ENCODE measurements at places on chromosomes 12 and 14.

DNA sequence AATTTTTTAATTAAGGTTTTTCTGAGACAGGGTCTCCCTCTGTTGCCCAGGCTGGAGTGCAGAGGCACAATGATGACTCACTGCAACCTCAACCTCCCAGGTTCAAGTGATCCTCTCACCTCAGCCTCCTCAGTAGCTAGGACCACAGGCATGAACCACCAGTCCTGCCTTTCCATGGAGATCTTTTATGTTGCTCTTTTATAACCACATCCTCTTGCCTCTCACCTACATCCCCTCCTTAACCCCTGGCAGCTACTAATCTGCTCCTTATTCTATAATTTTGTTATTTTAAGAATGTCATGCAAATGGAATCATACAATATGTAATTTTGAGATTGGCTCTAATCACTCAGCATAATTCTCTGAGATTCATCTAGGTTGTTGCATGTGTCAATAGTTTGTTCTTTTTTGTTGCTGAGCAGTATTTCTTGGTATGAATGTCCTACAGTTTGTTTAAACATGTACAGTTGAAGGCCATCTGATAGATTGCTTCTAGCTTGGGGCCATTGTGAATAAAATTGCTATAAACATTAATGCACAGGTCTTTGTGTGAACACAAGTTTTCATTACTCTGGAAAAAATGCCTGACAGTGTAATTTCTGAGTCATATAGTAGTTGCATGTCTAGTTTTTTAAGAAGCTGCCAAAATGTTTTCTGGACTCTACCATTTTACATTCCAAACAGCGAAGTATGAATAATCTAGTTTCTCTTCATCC lies 249.2 kb upstream of the AMIGO2 start:
- no peak for DNase-seq

- DNase-seq, result no peak
Observed at GRCh38 chr14:73757876-73758391, 43.8 kb upstream of the PNMA1 start.

DNA sequence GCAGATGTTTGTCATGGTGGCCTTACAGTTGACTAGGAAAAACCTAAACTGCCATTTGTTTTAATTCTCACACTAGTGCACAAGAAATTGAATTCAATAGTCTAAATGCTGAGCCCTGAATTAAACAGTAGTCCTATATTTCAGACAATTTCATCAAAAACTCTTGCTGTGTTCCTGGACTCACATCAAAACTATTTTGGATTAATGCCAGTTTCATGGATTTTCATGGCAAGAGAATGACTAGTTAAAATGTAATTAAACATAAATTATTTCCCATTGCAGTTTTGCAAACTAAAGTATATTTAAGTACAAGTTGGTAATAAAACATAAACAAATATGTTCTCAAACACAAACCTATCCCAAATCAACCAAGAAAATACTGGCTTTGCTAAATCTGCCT lies 468.0 kb upstream of the PRICKLE1 start:
- no peak for DNase-seq

DNA sequence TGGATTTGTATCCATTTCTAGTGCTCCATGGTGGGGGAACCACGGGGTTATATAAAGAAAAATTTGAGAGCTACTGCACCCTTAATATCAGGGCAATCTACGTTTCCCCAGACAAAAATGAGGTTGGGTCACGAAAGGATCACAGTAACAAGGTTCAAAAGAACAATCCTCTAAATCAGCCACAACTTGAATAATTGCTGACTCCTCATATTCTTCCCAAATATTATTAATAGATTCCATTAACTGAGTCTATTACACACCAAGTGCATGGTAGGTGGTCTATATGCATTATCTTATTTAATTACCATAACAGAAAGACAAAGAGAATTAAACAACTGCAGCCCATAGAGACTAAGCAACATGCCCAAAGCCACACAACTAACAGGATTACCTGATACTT lies 438.2 kb downstream of the ETNK1 start:
- no peak for DNase-seq

- no peak for DNase-seq
Observed at GRCh38 chr12:468671-469389, 9.1 kb downstream of the B4GALNT3 start.

GRCh38 chr12:27635349-27635972 lies 60.8 kb upstream of the REP15 start:
- DNase-seq, result no peak

DNA sequence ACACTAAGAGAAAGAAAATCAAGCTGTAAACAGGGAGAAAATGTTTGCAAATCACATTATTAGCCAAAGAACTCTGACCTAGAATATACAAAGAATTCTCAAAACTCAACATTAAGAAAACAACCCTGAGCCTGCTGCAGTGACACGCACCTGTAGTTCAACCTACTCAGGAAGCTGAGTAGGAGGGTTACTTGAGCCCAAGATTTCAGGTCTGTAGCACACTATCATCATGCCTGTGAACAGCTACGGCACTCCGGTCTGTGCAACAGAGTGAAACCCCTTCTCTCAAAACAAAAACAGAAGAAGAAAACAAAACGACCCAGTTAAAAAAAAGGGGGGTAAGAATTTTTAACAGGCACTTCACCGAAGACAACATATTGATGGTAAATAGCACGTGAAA lies 20.8 kb downstream of the SAV1 start:
- no peak for DNase-seq

DNA sequence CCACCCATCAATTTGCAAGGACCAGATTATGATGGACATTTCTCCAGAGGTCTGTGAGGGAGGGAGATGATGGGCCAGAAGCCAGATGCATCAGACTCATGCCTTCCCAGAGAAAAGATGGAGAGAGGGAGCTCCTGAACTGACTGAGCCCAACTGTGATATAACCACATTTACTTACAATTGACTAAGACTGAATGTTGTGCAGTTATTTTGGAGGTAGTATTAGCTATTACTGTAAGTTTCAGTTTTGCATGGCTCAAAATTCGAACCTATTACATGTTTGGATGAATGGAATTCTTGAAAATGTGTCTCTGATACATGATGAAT lies 211.1 kb upstream of the SFSWAP start:
- DNase-seq, result no peak

GRCh38 chr12:58988643-58989344 lies 68.5 kb upstream of the LRIG3 start:
- no peak for DNase-seq

- no peak for DNase-seq
Observed at GRCh38 chr12:69966839-69967238, 141.8 kb downstream of the MYRFL start.

DNA sequence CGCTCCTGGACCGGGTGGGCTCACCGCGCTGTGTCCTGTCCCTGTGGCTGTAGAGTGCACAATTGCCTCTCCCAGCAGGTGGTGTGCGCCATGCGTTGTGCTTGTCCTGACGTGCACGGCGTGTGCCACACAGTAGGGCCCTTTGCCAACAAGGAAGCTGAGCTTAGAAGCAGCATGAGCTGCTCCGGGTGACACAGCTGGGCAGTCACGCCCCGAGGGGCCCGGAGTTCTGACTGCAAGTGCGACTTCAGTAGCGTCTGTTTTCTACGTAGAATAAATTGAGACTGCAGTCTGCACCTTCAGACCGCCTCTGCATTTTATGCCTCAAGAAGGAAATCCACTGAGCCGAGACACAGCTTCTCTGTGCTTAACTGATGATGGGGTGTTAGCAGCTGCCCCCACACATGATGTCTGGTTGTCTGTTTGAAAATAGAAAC lies 81.6 kb downstream of the ADGRD1 start:
- no peak for DNase-seq

DNA sequence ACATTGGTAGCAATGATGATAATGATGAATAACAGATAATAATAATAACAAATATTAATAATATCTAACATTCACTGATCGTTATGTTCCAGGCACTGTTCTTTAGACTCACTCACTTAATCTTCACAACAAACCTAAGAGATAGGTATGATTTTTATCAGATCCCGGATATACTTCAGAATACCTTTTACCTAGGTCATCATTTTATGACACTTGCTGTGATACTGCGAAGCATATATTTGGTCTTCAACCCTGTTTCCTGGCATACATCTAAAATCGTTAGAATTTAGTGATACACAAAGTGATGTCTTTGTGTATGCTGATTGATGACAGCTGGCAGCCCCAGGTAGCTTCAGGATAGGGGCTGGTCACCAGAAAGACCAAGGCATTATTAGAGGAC lies 46.1 kb downstream of the SLC41A2 start:
- DNase-seq, result no peak

DNA sequence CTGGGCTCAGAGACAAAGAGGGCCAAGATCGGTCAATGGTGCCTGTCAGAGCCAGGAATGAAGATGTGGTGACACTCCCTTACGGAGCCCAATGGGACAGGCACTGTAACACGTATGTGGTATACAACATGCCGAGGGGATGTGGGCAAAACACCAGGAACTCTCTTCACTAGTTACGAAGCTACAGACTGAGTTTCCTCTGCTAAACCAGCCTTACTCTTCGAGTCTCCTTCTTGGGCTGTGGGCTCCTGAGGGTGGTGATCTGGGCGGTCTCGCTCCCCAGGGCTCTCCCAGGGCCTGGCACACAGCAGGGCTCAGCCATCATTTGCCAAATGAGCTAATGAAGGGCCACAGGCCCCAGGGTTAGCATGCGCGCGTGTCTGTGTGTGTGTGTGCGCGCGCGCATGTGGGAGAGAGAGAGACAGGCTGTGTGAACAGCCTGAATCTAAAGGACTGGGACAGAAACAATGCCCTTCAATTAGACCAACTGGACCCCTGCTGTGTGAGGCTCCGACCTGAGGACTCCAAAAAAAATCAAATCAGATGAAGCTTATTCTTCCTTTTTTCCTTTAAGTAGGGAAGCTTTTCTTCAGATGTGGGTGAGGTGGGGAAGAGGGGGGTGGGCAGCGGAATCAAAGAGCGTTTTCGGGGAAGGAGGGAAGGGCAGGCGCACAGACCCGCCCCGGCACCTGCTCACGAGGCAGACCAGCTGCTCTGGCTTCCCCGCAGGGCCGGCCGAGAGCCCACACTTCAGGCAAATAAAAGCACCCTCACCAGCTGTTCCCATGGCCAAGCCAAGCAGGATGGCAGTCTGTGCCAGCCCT lies 42.5 kb downstream of the CCDC88C start:
- peak; percentile 67 for DNase-seq
